ENCODE measurements at places on chromosomes 1 and 21. TPM values are rescaled to one million over a fixed set of nuclear protein-coding genes. Genes with fewer than 3 reads are reported as not detected.

The FLVCR1 gene
- total RNA-seq: 2.7 TPM

The TOR1AIP2 gene
- 48.1 TPM for total RNA-seq

The NR5A2 gene
- total RNA-seq: 1.3 TPM

DNA sequence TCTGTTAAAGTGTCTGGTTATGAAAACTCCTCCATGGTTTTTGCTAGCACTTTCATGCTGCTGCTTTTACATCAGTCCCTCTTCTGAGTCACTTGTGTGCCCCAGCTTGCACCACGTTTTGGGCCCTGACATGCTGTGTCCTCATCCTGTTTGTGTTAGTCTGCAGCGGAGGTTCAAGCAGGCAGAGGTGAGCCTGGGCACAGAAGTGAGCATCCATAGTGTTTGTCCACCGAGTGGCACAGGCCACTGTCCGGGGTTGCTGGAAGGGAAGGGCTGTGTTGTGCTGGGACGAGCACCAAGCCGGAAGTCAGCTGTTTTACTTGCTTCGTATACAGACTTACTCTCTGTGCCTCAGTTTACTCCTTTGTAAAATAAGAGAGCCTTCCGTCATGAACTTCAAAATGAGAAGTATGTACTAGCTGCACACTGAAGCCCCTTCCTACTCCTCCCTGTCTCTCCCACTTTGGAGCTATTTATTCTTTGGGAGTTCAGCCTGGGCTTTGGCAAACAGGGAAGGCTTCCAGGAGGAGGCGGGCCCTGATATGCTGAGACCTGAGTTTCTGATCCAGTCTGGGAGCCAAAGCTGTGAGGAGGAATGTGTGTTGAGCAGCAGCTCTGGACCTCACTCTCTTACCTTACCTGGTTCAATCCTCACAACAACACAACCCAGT is 10.7 kb upstream of the LAPTM5 start:
- no peak for DNase-seq
- H3K27ac ChIP-seq: no peak overlapping the region
- no peaks in the 10 kb centered on the region for H3K36me3 ChIP-seq
- no peak overlapping the region for H3K4me3 ChIP-seq
- peaks cover 9% of the 10 kb centered on the region for H3K27me3 ChIP-seq
- H3K4me1 ChIP-seq: no peaks in the 10 kb centered on the region

- peaks cover 16% of the 10 kb centered on the region for H3K4me1 ChIP-seq
- no peak for DNase-seq
- H3K4me3 ChIP-seq: no peak overlapping the region
- peaks cover 4% of the 10 kb centered on the region for H3K36me3 ChIP-seq
- peak overlapping the region; percentile 33 for H3K27ac ChIP-seq
Observed at GRCh38 chr1:94936861-94937620, 10.1 kb upstream of the CNN3 start.

GRCh38 chr1:27816921-27817630 is 13.5 kb upstream of the PPP1R8 start:
- H3K36me3 ChIP-seq: peaks cover 83% of the 10 kb centered on the region
- DNase-seq: no peak
- H3K4me3 ChIP-seq: no peak overlapping the region
- no peaks in the 10 kb centered on the region for H3K27me3 ChIP-seq
- H3K4me1 ChIP-seq: peaks cover 14% of the 10 kb centered on the region
- peak overlapping the region; percentile 61 for H3K27ac ChIP-seq

The CHD5 gene
- total RNA-seq: 0.19 TPM

DNA sequence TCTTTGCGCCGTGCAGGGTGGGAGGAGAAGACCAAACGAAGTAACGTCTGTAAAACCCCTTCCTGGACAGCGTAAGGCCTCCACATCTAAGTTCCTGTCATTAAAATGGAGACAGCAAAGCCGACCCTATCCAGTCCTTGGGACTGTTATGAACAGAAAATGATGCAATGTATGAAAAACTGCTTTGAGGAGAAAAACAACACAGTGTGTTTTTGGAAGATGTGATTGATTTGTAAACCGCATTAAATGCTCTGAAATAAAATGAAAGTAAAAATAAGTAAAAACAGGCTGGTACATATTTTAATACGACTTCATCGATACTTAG is 827 bp upstream of the URB1 start:
- no peaks in the 10 kb centered on the region for H3K27me3 ChIP-seq
- H3K4me3 ChIP-seq: peak overlapping the region; percentile 100
- DNase-seq: no peak
- peaks cover 43% of the 10 kb centered on the region for H3K4me1 ChIP-seq
- H3K36me3 ChIP-seq: no peaks in the 10 kb centered on the region
- peak overlapping the region; percentile 94 for H3K27ac ChIP-seq

The NHLH1 gene
- total RNA-seq: not detected

DNA sequence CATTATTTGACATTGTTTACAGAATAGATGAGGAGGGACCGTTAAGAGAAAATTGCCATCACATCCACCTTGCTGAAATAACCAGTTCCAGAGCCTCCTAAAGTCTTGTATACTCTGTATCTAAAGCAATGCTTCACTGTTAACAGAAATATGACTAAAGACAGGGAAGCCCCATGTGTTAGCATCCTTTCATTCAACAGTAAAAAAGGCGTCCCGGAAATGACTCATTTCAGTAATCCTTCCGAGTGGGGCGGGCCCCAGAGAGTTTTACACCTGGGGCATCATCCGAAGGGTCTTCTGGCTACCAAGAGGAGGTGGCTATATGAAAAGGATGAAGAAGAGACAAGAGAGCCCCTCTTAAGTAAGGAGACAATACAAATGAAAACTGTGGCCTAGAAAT is 227.2 kb downstream of the SLC45A1 start:
- no peak overlapping the region for H3K4me3 ChIP-seq
- no peaks in the 10 kb centered on the region for H3K27me3 ChIP-seq
- peaks cover 4% of the 10 kb centered on the region for H3K36me3 ChIP-seq
- DNase-seq: no peak

The GPATCH3 gene
- total RNA-seq: 7.9 TPM

DNA sequence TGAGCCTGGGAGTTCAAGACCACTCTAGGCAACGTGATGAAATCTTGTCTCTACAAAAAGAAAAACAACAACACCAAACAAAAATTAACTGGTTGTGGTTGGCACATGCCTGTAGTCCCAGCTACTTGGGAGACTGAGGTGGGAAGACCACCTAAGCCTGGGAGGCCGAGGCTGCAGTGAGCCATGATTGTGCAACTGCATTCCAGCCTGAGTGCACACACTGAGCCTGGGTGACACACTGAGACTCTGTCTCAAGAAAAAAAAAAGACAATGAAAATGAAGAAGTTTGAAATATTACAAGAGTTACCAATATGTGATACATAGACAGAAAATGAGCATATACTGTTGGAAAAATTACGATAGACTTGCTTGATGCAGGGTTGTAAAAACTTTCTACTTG is 31.9 kb downstream of the PDC start:
- H3K27ac ChIP-seq: no peak overlapping the region
- no peaks in the 10 kb centered on the region for H3K27me3 ChIP-seq
- H3K4me1 ChIP-seq: peaks cover 9% of the 10 kb centered on the region
- DNase-seq: no peak
- no peaks in the 10 kb centered on the region for H3K36me3 ChIP-seq
- H3K4me3 ChIP-seq: no peak overlapping the region

The PDZK1 gene
- 0.16 TPM for total RNA-seq

GRCh38 chr1:195754303-195754702 is 853.9 kb downstream of the KCNT2 start:
- H3K27me3 ChIP-seq: no peaks in the 10 kb centered on the region

The SLAMF6 gene
- 0.22 TPM for total RNA-seq

- no peaks in the 10 kb centered on the region for H3K27me3 ChIP-seq
- H3K27ac ChIP-seq: peak overlapping the region; percentile 2
- peaks cover 67% of the 10 kb centered on the region for H3K4me1 ChIP-seq
- H3K4me3 ChIP-seq: no peak overlapping the region
- H3K36me3 ChIP-seq: no peaks in the 10 kb centered on the region
- no peak for DNase-seq
Observed at GRCh38 chr1:164757625-164758024, 198.6 kb downstream of the PBX1 start.
